ENCODE measurements at places on chromosomes 13 and 19.
A peak's percentile ranks its signal among the peaks of the same experiment; 100 is the strongest.

GRCh38 chr13:39110518-39111097 lies 72.4 kb downstream of the NHLRC3 start:
- no peak for DNase-seq

- no peak for DNase-seq
Measured at GRCh38 chr13:52779103-52779502, 39.5 kb upstream of the CNMD start.

DNA sequence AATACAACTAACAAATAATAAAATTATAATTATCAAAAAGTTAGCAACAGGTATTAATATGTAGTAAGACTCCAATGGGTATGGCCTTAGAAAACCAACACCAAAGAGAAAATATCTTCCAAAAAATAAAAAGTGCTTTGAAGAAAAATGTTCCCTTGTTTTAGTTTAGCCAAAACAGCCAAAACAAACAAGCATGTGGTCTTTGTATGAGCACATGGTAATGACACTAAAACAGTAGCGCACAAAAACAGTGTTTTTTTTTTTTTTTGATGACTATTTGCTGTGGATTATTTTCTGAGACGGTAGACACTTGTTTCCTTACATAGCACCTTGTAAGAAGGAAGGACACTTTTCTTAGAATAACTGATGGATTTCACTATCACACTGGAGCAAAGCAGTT lies 459.3 kb downstream of the ITGBL1 start:
- DNase-seq, result no peak

DNA sequence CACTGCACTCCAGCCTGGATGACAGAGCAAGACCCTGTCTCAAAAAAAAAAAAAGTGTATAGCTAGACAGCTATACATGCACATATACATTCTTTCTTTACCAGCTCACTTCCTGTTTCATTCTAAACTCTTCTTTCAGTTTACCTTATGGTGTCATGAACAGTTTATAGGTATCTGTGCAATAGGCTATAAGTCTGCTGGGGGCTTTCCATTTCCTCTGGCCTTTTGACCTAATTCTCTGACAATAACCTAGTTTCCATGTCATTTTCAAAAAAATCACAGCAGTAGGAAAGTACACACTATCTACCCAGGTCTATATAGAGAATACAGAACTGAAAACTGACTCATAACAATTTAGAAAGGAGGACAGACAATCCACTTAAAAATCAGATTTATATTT lies 24.4 kb upstream of the URAD start:
- no peak for DNase-seq

DNA sequence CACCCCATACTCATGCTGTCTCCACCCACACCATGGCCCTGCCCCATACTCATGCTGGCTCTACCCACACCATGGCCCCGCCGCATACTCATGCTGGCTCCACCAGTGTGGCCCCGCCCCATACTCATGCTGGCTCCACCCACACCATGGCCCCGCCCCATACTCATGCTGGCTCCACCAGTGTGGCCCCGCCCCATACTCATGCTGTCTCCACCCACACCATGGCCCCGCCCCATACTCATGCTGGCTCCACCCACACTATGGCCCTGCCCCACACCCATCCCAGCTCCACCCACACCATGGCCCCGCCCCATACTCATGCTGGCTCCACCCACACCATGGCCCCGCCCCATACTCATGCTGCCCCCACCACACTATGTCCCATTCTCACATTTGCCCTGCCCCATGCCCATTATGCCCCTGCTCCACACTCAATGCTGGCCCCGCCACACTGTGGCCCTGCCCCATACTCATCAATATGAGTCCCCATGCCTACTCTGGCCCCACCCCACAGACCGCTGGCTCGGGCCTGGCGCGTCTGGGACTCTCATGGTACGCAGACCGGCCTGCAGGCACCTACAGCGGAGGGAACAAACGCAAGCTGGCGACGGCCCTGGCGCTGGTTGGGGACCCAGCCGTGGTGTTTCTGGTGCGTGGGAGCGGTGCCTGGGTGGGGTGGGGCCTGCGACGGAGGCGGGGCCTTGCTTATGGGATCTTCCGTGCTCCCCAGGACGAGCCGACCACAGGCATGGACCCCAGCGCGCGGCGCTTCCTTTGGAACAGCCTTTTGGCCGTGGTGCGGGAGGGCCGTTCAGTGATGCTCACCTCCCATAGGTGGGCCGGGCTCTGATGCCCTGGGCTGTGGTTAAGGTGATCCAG lies 3.7 kb upstream of the ARHGAP45 start:
- DNase-seq, result no peak

DNA sequence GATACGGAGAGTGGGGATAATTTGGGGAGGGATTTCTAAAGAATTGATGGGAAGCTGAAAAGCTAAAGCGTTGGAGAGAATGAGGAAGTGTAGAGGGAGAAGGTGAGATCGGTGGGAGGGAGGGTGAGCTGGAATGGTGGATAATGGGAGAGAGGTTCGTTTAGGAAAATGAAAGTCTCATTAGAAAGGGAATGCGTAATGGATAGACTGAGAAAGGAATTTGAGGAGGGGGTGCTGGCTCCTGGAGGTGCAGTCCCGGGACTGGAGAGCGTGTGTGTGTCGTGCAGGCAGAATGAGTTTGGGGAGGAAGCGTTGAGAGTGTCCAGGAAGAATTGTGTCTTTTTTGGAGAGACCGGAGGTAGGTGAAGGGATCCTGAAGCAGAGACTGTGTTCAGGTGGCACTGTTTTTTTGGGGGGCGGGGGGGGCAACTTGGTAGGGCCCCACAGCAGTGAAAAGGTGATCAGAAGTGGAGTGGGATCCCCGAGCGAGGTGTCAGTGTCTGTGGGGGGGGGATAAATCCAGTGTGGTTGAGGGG lies 1.4 kb downstream of the ACTN4 start:
- no peak for DNase-seq

GRCh38 chr13:93066187-93066586 lies 160.4 kb upstream of the GPC6 start:
- peak; percentile 59 for DNase-seq

DNA sequence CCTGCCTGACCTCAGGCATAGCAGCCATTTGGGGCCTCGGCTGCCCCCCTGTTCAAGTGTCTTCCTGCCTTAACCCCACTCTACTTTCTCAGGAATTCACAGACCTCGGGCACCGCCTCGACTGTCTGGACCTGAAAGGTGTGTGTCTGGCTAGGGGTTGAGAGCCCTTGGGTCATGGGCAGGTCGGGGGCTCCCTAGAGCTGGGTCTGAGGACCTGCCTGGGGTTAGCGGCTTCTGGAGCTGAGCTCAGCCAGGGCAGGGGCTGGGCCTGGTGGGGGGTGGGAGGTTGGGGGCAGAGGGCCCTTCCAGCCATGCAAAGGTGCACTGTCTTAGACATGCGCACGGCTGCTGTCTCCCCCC lies 20.7 kb downstream of the NKPD1 start:
- no peak for DNase-seq

GRCh38 chr13:112131713-112132113 lies 64.8 kb downstream of the SOX1 start:
- no peak for DNase-seq

DNA sequence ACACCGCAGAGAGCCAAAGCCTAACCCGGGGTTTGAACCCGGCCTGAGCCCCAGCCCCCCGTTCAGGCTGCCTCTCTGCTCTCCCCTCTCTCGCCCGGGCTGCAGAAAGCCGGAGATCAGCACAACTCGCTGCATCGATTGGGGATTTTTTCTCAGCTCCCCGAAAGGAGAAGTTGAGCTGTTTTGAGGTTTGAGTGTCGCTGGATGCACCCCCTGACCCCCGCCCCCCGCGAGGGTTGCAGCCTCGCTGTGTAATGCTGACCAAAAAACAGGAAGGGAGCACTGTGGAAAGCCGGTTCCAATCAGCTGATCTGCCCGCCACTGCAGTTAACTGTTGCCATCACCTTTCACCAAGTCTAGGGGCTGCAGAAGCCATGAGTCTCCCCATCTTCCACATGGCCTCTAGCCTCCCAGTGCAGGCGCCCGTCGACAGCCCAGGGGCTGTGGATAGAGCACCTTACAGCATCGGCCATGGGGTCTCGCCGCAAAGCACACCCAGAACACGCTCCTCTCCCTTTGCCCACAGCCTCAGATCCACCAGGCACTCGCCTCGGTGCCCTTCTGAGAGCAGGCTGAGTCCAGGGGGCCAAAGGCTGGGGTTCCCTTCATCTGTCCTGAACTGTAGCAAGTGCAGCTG lies 34.5 kb downstream of the MYO9B start:
- DNase-seq, result no peak

- no peak for DNase-seq
Measured at GRCh38 chr19:1941146-1942077, at the start of gene CSNK1G2. CSNK1G2 (plus strand) TSS chr19:1941172; CDS start chr19:1969773, 28,601 bp downstream.

DNA sequence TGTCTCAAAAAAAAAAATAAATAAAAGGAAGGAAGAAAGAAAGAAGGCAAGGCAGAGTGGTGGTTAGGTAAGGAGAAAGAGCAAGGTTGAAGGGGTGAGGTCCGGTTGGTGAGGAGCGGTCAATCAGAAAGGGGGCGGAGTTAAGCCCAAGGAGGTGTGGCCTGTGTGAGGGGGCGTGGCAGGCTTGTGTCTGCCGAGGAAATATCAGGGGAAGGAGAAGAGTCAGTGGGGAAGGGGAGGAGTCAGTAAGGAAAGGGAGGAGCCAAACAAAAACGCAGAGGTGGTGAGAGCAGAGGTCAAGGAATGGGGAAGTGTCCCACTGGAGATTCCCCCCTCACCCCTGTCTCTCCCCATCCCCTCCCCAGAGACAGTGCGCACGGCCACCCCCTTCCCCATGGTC lies 5.9 kb downstream of the CACNG7 start:
- no peak for DNase-seq

- DNase-seq, result no peak
Measured at GRCh38 chr19:46460055-46460454, 11.3 kb downstream of the PNMA8A start.

DNA sequence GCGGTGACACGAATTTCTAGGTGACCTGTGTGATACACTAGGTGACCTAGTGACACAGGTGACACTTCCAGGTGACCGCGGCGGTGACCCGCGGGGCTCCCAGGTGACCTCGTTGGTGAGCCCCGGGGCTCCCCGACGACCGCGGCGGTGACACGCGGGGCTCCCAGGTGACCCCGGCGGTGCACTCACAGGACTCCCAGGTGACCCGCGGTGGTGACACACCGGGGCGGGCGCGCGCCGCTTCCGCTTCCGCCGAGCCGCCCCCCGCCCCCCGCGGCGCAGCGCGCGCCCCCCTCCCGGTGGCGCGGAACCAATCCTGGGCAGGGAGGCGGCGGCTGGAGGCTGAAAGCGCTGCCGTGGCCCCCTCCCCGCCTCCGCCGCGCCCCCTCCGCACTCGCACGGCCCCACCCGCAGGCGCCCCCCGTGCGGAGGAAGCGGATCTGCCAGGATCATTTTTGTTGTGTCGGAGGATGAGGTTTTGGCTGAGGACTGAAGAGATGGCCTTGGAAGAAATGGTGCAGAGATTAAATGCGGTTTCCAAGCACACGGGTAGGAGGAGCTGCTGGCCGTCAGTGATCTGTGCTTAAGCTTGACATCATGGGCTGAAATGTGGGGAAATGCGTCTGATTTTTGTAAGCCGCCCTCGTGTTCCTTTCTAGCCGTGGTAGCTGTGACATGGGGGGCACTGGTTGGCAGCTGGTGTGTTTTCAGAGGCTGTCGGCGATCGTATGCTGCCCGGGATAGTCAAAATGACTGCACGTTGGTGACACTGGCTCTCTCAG lies at the start of gene MCF2L:
TSS of gene MCF2L (plus strand) at position 305 of the 782 bp plus-strand sequence. CDS start at position 471, 166 bp downstream.
- DNase-seq, result peak; percentile 65

DNA sequence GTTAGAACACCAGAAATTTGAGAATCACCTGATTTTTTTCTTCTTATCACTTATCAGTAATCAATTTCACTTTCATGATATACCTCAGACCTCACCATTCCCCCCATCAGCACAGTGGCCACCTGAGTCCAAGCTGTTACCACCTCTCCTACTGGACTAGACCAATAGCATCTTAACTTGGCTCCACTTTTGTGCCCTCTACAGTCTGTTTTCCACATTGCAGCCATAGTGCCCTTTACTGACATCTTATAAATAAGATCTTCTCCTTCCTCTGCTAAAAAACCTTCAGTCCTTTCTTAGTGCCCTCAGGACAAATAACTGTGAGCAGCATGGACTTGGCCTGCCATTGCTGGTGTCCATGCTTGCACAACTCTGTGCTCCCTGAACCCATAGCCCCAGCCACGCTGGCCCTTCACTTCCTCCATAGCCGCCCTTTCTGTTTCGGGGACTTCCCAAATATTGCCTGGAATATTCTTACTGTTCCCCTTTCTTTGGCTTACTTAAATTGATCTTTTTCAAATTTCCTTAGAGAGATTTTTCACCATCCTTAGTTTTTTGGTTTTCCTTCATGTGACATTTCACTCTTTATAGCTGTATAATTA lies 380.8 kb downstream of the LMO7 start:
- DNase-seq, result peak; percentile 26

GRCh38 chr13:36090592-36090991 lies 40.6 kb downstream of the DCLK1 start:
- DNase-seq, result peak; percentile 17
